Type B pancreatic cell (in vitro differentiated cells): ENCODE measurements at places on chromosomes 7 and 10. TPM values are rescaled to one million over a fixed set of nuclear protein-coding genes. Genes with fewer than 3 reads are reported as not detected.
A peak's percentile ranks its signal among the peaks of the same experiment; 100 is the strongest.

The HABP2 gene
- 7.5 and 20.5 TPM in 2 replicates for total RNA-seq

The TMEM225B gene
- 0.36 and 0.82 TPM in 2 replicates for total RNA-seq

DNA sequence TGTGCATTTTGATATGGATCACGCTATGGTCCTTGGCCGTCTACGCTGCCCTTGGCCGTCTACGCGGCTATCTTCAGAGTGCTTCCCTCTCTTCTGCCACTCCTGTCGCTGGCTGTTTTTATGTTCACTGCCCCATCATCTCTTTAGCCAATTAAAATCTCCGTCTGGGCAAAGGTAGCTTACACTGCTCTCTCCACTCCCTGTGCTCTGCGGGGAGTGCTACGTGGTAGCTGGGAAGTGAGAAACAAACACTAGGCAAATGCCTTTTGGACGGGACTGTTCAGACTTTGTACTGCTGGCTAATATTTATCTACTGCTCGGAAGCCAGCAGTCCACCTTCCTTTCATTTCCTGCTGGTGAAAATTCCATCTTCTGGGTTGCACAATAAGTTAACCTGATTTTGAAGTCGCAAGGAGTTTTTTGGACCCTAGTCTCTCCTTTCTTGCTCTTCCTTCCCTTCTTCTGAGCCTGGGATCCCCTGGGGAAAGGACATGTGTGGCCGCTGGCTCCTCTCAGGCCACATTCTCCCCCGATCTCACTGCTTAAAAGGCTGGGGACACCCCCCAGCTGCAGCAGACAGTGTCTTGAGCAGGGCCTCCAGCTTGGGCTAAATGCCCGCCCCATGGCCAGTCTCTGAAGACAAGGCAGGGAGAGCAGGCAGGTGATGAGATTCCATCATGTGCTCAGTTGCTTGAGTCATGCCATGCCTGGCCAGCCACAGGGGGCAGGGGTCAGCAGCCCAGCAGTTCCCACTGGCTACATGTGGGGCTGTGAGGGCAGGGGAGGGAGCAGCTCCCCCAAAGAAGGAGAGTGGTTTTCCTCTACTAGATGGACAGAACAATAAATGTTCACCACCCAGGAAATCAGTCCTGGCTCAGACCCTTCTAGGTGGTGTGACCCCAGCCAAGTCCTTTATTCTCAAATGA is 25.5 kb upstream of the RBM33 start:
- peak overlapping the region; percentile 76 for H3K27ac ChIP-seq
- H3K4me3 ChIP-seq = peak overlapping the region; percentile 34
- DNase-seq = no peak
- peaks cover 10% of the 10 kb centered on the region for H3K36me3 ChIP-seq
- no peaks in the 10 kb centered on the region for H3K27me3 ChIP-seq
- H3K4me1 ChIP-seq = peaks cover 8% of the 10 kb centered on the region

The GFRA1 gene
- 11.9 and 45.6 TPM in 2 replicates for total RNA-seq

The CUZD1 gene
- 0.86 TPM in 1 of 2 replicates, not detected in the other for total RNA-seq

- H3K27me3 ChIP-seq = no peaks in the 10 kb centered on the region
- H3K4me1 ChIP-seq = peaks cover 15% of the 10 kb centered on the region
- DNase-seq = no peak
- H3K4me3 ChIP-seq = no peak overlapping the region
- H3K36me3 ChIP-seq = no peaks in the 10 kb centered on the region
- no peak overlapping the region for H3K27ac ChIP-seq
These were observed 84.5 kb upstream of the DYNC1I1 start for GRCh38 chr7:95687759-95688343.

DNA sequence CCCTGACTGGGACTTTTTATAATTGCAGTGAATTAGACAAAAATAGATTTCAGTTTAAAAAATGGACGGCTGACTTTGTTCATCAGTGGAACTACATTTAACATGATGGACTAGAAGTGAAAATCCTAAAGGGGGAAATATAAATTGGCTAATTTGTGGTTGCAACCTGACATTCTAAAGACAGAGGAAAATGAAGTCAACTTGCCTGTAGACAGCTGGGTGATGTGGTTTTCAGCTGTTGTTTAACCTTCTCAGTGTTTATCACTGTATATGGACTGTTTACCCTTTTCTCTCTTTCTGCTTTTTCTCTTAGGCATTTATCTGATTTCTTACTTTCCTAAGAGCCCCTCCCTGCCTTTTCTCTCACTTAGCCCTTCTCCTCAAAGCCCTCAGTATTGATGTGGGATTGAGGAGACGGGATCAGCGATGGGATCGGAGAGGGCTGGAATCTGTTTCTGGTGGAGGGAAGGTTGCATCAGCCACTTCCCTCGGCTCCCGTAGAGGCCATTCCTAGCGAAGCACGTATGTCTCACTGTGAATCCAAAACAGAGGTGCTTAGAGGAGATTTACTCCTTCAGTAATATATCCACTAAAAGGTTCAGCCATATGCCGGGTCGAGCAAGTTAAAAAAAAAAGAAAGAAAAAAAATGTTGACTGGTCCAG is 109.0 kb upstream of the KLF6 start:
- peaks cover 34% of the 10 kb centered on the region for H3K4me1 ChIP-seq
- no peak for DNase-seq
- no peak overlapping the region for H3K4me3 ChIP-seq

DNA sequence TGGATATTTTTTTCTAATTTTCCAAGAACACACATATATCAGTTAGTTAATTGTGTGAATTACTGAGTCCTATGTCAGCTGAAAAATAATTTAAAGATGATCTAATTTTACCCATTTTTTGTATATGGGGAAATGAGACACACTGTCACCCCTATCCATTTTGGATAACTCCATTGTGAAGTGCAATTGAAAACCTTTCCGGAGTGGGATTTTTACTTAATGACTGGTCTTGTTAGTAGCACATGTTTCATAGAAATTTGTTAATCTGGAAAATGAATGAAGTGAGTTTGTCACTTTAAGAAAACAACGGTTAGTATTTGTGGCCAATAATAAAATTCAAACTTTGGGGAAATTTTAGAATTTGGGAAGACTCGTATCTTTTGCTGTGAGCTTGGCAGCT is 2.0 kb downstream of the GARS1 start:
- H3K36me3 ChIP-seq = peaks cover 20% of the 10 kb centered on the region
- DNase-seq = no peak
- H3K27ac ChIP-seq = peak overlapping the region; percentile 99
- no peaks in the 10 kb centered on the region for H3K27me3 ChIP-seq

- H3K4me1 ChIP-seq = peaks cover 5% of the 10 kb centered on the region
- H3K36me3 ChIP-seq = no peaks in the 10 kb centered on the region
- H3K27me3 ChIP-seq = no peaks in the 10 kb centered on the region
- no peak overlapping the region for H3K4me3 ChIP-seq
- DNase-seq = no peak
These were observed 57.2 kb upstream of the STRIP2 start for GRCh38 chr7:129376778-129377700.

The SEC31B gene
- total RNA-seq = 8.9 and 20.9 TPM in 2 replicates

The MOGAT3 gene
- 0.94 and 1.1 TPM in 2 replicates for total RNA-seq
